ENCODE measurements at places on chromosomes 5 and 9. TPM values are rescaled to one million over a fixed set of nuclear protein-coding genes. Genes with fewer than 3 reads are reported as not detected.

- no peak for DNase-seq
These were observed 20.8 kb downstream of the SARDH start for GRCh38 chr9:133717113-133718031.

DNA sequence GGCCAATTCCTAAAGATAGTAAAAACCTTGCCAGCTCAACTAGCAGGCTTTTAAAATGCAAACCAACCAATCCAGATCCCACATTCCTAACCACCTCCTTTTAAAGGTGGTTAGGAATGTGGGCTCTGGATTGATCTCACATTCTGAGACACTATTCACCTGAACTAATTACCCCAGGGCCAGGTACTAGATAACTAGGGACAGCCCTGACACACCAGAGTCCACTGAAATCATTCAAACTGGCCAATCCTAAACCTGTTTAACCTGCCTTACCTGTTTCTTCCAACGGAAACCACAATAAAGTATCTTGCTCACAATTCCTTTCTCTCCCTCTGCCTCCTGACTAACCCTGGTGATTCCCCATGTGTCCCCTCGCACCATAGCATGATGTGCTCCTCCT lies 168.3 kb upstream of the DMAC1 start:
- no peak for DNase-seq

DNA sequence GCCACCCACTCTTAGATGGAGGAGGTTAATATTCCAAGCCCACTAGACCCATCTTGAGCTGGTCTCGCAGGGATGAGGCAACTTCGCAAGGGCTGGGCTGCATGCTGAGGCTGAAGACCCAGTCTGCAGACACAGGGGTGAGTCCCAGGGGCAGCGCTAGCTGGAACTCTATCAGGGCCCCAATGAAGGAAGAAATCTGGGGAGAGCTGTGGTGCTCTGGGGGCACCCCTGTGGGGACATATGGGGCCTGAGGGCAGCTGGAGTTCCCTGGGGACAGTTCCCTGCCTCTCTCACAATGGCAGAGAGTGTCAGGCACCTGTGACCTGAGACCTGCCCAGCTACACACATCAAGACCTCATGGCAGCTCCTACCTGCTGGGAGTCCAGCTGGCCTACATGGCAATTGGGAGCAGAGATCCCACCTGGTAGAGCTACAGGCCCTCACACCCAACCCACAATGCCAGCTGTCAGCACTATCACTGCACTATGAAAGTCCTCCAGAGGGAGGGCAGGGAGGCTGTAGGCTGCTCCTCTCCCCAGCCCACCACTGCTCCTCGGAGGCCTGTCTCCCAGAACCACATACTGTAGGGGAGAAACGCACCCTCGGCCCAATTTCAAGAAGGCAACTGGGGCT lies 202.2 kb downstream of the GABBR2 start:
- no peak for DNase-seq

DNA sequence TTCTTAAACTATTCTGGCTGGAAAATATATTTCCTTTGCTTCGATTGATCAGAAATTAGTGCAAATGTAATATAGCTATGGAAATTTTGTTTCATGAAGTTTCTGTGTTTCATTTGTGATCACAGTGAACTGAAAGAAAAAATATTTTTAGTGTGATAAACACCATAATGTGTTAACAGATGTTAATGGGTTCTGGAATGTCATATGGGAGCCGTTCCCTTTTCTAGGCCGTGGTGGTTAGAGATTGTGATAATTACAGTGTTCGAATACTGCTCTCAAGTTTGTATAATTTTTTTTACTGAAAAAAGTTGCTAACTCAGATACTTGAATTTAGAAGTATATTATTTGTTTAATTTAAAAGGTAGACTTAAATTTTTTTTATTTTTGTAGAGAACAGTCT lies 19.3 kb downstream of the GAPVD1 start:
- no peak for DNase-seq

- DNase-seq: peak; percentile 72
These were observed at the start of gene HACD4 for GRCh38 chr9:21031091-21031807. Gene HACD4, minus strand, starts transcription at chr9:21031640. Its CDS starts 50 bp downstream, at chr9:21031590.

DNA sequence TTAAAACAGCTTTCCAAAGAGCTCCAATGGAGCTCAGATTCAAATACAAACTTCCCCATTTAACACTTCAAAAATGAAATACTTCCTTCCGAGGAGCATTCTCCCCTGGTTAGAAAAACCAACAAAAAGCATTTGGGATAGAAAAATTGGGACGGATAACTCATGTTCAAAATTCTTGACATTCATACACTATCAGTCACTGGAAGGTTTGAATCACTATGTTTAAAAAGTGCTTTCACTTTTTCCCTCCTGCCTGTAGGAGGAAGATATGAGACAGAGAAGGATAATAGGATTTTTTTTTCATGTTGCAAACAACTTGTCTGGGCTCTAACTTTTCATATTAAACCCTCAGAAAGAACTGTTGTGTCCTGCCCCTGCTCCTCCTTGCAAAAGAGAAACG lies 412.0 kb downstream of the ACTL7B start:
- DNase-seq: peak; percentile 88

DNA sequence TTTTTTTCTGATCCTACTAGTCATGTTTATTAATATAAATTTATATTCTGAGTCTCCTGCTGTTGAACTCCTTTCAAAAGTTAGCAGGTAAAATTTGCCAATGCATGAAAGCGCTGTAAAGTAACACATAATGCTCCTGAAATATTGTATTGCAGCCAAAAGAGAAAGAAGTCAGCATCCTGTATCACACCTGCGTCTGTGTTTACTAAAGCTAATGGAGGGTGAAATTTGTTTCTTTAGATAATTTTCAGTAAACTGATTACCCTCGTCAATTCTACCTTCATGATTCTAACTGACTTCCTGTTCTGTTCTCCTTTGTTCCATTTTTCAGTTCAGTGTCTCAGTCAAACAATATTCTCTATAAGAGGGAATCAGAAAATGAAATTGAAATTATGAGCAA lies 415.4 kb downstream of the CDH9 start:
- DNase-seq: no peak

GRCh38 chr9:111284703-111285102 lies 45.3 kb downstream of the OR2K2 start:
- DNase-seq: no peak

Gene ZNF366
- total RNA-seq: not detected

Gene IL9
- not detected for total RNA-seq

Gene THBS4
- 0.43 TPM for total RNA-seq

Gene GMCL2
- not detected for total RNA-seq

Gene PRR16
- total RNA-seq: 33.0 TPM

Gene STPG3
- not detected for total RNA-seq
